Putamen (tissue), 1 donor: ENCODE measurements at places on chromosomes 7 and 10.

GRCh38 chr7:153397906-153398305 lies 638.4 kb downstream of the ACTR3B start:
- no peak for DNase-seq

DNA sequence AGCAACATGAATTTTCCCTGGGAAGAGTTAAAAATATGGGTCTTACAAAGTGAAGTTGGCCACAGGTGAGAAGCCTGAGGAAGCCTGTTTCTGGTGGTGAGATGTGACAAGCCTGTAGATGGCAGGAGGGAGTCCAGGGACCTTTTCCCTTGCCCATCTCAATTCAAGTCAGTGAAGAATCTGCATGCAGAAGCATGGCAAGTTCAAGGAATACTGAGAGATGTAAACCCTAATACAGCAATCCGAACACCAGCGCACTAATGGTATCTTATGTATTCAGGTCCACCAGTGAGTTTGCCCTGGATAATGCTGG lies 73.6 kb downstream of the RHOBTB1 start:
- no peak for DNase-seq

GRCh38 chr7:127885843-127886242 lies 145.4 kb downstream of the LRRC4 start:
- DNase-seq = no peak

GRCh38 chr10:102579328-102579727 lies 65.0 kb upstream of the TRIM8 start:
- DNase-seq = no peak

DNA sequence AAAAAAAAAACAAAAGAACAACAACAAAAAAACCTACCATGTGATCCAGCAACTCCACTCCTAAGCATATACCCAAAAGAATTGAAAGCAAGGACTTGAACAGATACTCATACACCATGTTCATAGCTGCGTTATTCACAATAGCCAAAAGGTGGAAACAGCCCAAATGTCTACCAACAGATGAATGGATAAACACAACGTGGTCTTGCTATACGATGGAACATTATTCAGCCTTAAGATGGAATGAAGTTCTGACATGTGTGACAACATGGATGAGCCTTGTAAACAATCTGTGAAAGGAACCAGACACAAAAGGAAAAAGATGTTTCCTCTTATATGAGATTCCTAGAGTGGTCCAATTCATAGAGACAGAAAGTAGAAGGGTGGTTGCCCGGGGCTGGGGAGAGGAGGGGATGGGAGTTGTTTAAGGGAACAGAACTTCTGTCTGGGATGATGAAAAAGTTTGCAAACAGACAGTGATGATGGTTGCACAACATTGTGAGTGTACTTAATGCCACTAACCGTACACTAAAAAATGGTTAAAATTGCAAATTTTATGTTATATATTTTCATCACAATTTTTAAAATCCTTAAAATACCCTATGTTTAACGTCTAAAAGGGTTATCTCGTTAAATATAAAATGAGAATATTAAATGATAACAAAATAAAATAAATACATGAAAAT lies 11.6 kb downstream of the CLEC2L start:
- DNase-seq = no peak

GRCh38 chr10:3906511-3907111 lies 121.6 kb upstream of the KLF6 start:
- no peak for DNase-seq

DNA sequence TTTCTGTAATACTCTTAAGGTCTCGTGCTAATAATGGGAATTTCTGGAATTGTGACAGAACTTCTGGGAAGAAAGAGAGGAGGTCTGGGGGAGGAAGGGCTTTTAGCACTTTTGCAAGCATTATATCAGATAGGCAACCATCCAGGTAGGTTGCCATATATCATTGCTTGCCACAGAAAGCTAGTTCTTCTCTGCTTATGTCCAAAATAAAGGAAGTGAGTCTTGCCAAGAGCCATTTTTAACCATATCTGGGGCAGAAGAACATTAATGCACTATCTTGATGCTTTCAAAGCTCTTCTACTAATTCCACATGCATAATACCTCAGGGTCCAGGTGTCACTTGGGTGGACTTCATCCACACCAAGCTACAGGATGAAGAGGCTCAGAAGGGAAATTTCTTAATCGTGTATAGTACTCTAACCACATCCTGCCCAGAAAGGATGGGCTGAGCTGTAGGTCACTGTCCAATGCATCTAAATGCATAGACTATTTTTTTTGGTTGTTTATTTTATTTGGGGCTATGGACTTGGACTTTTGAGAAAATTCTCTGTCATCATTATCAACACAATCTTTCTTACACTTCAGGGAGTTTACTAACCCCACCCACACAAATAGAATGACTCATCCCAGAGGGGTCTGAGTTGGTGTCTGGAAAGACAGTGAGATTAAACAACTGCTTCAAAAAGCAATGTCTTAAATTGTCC lies 68.9 kb upstream of the ADO start:
- no peak for DNase-seq

DNA sequence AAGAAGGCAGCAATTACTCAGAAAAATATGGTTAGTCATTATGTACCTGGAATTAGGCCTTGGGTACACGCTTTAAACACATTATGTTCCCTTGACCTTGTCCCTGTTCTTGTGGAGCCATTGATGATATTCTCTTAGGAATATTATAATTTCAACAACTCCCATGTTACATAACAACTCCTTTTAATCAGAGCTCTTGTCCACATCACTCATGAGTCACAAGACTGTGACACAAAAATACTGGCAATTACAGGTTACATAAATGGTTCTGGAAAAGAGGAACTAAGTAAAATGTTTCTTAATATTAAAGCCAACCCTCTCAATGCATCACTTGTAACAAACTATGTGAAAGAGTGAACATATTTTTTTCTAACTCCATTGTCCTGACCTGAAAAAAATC lies 143.8 kb upstream of the PCLO start:
- peak; percentile 25 for DNase-seq

DNA sequence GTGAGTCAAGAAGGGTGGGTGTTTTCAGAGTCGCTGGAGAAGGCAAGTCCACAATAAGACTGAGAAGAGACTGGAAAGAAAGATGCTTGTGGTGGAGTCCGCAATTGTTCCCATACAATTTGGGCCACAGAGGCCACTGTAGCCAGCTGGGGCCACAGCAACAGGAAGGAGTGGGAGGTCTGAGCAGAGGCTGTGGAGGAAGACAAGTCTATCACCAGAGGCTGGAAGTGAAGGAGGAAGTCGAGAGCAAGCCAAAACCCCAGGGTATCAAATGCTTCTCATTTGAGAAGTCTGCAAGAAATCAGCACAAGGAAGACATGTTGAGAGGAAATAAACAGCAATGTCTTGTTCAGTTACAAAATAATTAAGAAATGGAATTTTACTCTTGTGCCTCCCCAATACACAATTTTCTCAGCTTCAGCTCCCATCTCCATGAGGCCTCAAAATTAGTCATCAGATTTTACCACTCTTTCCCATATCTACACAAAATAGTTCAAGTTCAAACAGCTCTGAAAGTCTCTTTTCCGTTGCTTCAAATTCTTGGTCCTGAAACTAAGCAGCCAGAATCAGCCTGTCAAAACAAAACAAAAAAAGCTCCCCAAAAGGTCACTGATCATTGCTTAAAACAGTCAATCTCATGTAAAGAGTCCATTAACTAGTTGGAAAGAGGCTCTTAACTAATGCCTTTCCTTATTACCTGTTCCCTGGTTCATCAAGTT lies 31.6 kb downstream of the SLC16A12 start:
- DNase-seq = no peak

GRCh38 chr10:100986952-100987684 lies at the start of the genes MRPL43 and TWNK:
MRPL43 (minus strand) TSS chr10:100987497; CDS start chr10:100987443, 54 bp downstream.
TWNK (plus strand) TSS chr10:100987543; CDS start chr10:100988211, 668 bp downstream.
- DNase-seq = peak; percentile 89

- DNase-seq = no peak
These were observed 3.5 kb downstream of the CYTH3 start for GRCh38 chr7:6268907-6269306.

- DNase-seq = no peak
These were observed 563.3 kb downstream of the NRG3 start for GRCh38 chr10:82438277-82438676.

- no peak for DNase-seq
These were observed 13.6 kb downstream of the LOXL4 start for GRCh38 chr10:98254234-98254974.

DNA sequence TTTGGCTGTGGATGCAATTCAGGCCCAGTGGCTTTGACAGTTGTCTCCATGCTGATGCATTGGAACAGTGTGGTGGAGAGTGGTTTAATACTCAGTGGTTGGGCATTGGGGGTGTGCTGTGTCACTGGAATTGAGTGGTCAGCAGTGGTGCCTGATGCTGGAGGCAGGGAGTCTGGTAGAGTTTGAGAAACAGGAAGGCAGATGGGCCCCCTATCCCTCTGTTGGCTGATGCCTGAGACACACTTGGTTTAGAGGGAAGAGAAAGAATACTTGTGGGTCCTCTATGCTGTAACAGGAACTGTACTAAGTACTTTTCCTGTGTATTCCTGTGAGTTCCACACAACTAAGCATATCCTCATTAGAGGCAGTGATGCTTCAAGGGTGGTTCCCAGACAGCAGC lies 55.4 kb downstream of the EEPD1 start:
- no peak for DNase-seq

GRCh38 chr7:99665312-99666012 lies 14.3 kb downstream of the CYP3A5 start:
- DNase-seq = no peak

GRCh38 chr10:48458662-48459048 lies 146.2 kb downstream of the ARHGAP22 start:
- DNase-seq = no peak

DNA sequence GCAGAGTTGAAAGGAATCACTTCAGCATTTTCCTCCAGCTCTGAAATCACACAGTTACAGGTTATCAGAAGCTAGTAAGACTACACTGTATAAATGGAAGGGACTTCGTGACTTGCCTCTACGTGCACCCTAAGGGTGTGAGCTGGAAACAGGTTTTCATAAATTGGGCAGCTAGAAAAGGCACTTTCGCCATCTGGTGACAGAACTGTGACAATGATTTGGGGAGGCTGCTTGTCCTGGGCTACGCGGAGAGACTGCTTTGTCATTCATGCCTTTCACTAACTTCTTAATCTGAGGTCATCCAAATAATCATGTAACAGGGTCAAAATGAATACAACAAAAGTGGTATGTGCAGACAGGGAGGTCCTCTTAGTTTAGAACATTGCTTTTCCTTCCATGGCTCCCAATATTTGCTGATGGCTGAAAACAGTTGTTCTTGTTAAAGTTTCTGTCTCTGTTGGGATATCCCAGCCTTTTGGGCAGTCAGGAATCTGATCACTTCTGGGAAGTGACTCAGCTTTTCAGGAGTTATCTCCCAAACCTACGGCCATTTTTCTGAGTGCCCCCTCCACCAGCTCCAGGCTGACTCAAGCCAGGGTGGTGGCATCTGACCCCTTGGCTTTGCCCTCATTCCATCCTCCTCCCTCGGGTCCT lies 17.8 kb downstream of the VWC2 start:
- no peak for DNase-seq

DNA sequence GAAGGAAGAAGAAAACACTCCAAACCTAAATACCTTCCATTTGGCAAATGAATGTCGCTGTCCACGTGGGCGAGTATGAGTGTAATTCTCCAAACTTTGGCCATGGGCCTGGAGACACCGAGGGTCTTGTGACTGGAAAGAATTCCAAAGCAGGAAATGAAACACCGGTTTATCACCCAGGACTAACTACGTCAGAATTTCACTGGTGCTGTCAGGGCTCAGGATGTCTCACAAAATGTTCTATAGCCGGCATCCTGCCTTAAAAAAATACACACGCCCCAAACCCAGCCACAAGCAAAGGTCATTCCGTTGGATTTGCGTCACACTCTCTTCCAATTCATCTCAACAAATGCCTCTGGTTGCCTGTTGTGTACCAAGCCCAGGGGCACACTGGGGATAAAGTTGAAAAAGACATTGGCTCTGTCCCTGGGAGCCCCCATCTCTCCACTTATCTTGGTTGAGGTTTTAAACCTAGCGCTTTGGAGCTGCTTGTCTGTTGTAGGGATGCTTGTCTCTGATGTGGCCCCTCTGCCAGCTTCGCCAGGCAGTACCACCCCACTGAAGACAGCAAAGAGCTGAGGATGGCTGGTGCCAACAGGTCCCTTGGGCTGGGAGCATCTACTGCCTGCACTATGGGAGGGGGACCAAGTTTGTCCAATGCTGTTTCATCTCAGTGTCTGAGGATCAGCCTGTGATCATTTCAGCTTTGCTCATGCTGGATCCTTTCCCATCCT lies 31.2 kb downstream of the GSTO2 start:
- DNase-seq = no peak

- DNase-seq = peak; percentile 77
These were observed 46.0 kb downstream of the ZNF777 start for GRCh38 chr7:149414745-149415390.

DNA sequence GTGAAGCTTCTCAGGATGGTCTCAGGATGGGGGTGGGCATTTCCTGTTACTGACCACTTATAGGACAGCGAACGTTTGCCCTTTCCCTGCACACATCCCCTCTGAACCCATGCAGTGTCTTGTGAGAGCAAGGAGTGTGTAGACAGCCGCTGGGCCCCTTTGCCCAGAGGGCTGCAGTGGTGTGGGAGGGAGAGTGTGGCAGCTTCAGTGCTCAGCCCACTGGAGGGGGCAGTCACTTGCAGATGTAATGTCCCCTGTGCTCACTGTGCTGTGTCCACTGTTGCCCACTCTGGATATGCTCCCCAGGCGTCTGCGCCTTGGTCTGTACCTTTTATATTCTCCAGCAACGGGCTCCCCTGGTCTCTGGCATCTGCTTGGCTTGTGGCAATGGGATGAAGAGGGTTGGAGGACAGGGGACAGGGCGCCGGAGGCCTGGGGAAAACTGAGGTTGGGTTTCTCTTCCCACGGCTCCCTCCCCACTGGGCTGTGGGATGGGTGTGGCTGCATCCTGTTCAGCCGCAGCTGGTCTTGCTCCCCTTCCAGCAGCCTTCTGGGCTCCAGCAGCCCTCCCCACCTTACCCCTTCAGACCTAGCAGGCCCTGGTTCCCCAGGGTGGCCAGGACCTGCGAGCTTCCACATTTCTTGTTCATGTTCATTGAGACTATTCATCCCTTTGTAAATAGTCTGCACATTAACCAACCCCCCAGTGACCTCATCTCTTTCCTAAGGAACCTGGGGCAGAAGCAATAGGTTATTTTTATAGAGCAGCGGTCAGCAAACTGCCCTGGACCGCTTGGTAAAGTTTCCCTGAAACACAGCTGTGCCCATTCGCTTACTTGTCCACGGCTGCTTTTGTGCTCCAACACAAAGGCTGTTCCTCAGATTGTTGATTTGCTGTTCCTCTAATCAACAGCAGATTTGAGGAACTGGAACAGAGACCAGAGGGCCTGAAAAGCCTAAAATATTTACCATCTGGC lies 6.1 kb downstream of the ZNF789 start:
- no peak for DNase-seq

- no peak for DNase-seq
These were observed 119.1 kb downstream of the PTPRZ1 start for GRCh38 chr7:121992068-121992467.
